ENCODE measurements at places on chromosomes 11 and 22.

DNA sequence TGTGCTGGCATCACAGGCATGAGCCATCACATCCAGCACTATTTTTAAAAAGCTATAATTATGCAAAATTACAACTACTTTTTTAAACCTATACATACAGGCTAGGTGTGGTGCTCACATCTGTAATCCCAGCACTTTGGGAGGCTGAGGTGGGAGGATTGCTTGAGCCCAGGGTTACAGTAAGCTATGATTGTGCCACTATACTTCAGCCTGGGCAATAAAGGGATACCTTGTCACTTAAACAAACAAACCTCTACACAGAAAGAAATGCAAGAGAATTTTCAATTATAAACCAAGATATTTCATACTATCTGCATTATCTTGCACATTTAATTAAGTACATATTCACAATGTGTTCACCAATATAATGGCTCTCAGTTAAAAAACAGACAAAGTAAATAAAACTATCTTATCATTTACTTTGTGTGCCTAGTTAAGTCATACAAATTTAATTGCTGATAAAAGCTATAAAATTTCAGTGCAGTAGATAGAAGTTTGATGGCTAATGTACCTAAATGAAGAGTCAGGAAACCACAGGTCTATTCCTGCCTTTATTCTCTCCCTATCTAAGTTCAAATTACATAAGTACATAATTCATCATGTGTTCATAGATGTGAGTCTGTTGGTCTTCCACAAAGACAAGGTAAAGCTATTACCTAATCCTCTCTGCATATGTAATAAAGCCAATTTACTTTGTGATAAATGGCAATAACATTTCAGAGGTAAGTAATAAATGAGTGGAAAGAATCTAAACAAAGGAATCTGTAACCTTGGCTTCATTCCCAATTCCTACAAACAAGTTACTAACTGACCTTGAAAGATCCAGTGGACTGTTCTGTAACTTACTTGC is 9.0 kb upstream of the RDX start:
- DNase-seq, result no peak

DNA sequence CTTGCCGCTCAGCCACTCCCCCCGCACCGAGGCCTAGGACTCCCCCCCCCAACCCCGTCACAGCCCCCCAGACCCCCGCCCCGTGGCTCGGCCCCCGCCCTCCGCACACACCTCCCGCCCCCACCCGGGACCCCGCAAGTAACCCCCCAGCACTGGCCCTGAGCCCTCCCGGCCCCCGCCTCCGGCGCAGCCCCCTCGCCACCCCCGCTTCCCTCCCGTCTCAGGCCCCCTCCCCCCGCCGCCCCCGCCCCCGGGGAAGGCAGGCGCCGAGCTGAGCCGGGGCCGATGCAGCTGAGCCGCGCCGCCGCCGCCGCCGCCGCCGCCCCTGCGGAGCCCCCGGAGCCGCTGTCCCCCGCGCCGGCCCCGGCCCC is 1.5 kb downstream of the SHANK3 start:
- DNase-seq, result peak; percentile 94

DNA sequence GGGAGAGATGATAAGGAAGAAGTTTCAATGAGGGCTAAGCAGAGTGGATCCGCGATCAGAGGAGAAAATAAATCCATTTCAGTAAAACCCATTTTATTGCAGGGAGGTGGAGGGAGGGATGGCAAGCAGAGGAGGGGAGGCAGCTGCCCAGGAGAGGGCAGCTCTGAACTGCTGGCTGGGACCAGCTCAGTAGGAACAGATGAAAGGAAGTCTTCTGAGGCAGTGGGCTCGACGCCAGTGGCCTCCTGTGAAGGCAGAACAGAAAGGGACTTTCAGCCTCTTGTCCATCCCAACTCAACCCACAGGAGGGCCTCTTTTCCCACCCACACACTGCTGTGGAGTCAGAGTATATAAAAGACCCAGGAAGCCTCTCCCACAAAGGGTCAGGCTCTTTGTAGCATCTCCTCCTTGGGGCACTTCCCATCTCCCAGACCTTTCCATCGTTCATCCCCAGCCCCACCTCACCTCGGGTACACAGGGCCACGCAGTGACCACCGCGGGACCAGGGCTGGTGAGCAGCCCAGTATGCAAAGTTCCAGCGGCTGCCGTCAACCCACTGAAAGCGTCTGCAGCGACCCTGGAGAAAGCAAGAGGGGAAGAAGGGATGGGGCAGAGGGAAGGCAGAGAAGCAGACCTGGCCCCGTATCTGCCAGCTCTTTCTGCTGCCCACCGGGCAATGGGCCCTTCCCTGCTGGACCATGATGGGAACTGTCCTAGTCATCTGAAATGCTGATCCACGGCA is 3.0 kb downstream of the PRG2 start:
- DNase-seq, result no peak

DNA sequence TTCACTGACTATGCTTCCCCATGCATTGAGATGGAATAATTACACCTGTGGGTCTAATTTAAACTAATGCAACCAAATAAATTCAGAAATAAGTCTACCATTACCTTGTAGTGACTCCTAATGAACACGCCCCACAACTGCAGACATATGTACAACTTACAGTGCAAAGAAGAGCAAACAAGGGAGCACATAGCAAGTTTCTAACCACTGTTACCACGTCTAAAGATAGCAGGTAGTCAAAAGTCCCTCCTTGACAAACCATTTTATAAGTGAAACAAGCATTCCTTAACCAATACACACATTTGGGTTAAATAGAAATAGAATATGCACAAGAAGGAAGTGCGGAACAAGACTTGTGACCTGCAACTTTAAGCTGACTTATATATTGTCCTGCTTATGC is 20.6 kb downstream of the PHF21A start:
- DNase-seq, result no peak

DNA sequence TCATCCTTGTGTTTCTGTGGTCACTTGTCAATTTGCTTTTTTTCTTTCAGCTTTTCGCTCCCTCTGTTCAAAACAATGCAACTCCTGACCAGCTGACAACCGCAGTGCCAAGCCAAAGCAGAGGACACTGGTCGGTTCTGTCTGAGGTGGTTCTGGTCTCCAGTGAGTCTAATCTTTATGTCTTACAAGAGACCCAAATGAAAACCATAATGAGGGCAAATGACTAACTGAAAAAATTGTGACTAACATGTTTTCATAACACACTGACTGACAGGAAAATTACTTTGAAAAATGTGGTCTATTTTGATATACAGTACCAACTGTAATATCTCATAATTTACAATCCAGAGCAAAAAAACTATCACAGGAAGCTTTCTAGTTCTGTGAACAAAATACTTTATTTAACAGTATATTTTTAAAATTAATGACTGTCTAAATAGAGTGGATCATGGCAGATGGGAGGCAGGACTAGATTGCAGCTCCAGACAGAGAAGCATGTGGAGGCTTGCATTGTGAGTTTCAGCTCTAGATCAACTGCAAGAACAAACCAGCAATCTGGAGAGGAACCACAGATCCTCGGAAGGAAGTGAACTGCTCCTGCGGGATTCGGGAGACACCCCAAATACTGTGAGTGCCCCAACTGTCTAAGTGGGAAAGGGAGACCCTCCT is 311.8 kb downstream of the SBF2 start:
- no peak for DNase-seq

GRCh38 chr11:86519064-86519911 is 144.6 kb downstream of the CCDC81 start:
- DNase-seq, result no peak

GRCh38 chr11:19697721-19698121 is 14.9 kb upstream of the NAV2 start:
- peak; percentile 56 for DNase-seq

Measured in H7 (cell line).